PC-3 (cell line): ENCODE measurements at places on chromosomes 5 and 9.

- DNase-seq: no peak
Measured at GRCh38 chr5:31268686-31269085, 75.2 kb downstream of the CDH6 start.

DNA sequence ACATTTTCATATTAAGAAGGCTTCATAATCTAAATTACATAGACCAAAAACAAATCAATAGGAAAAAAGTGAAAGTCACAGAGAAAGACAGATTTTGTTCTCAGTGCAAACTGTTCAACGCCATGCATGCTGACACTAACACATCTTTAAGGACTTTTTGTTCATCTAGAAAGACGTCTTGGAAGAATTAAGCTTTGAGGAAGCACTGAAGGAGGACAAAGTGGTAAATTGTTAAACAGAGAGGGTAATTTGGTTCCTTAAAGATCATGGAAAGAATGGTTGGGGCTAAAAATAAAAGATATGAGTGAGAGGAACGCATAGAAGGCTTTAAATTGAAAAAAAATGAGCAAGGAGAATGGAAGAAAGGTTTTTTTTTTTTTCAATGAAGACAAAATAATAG is 9.1 kb downstream of the MEGF9 start:
- no peak for DNase-seq

DNA sequence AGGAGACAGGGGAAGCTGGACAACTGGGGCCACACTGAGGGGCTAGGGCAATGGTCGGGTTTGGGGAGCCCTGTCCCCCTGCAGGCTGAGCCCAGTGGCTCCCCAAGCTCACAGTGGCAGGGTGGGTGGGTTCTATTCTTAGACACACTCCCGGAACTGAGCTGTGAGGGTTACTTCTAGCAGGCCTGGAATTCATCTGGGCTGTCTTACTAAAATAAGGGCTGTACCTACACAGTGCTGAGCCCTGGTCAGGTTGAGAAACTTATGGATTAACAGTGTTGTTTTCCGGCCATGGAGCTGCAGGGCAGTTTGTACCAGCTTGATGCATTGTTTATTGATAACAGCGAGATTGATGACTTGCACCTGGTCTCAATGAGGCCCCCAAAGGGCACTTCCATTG is 58.8 kb downstream of the C5orf15 start:
- DNase-seq: no peak

DNA sequence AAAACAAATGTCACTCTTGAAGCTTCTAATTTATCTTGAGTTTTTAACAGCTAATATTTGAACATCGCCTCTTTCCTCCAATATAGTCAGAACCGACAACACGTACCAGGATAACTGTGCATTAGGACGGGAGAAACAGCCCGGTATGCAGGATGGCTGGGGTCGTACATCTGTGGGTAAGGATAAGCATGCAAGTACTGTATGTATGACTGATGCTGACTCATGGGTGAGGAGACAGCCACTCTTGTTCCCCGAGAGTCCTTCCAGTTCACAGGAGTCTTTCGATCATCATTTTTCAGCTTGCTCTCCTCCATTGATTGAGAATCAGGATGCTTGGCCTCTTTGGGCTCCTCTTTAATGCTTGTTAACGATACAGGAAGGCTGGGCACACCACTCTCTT is 102.3 kb downstream of the ZNF608 start:
- DNase-seq: peak; percentile 33

DNA sequence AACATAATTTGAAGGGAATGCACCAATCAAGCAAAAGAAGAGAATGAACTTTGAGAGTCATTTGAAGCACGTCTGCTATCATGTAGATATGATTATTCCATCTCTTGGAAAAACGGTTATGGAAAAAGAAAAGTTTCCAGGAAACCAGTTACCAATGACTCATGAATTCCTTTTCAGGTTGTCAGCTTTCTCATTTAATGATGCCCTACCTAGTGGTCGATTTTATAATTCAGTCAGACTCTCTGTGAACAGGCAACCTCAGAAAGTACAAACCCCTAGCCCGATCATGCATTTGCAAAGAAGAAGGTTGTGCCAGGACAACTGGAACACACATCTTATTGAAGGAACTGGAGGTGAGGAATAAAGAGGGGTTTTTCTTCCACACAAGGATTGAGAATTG is 355.1 kb upstream of the GRIA1 start:
- DNase-seq: peak; percentile 39

DNA sequence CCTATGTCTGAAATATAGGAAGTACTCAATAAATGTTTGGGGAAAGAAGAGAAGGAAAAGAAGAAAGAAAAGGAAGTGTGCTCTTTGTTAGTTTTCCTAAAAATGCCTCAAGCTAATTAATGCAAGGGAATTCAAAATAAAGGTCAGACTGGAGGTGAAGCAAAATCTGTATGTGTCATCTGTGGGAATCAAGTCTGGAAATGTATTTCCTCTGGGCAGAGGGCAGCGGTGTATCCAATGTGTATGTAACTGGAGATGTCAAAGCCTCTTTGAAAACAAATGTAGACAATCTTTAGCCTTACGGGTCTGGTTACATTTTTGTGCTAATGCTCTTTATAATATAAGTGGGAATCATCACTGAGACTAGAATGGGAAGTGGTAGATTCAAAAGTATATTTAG is 471.4 kb downstream of the MAN2A1 start:
- peak; percentile 28 for DNase-seq

- DNase-seq: no peak
Measured at GRCh38 chr9:75378036-75378435, 289.7 kb downstream of the OSTF1 start.

DNA sequence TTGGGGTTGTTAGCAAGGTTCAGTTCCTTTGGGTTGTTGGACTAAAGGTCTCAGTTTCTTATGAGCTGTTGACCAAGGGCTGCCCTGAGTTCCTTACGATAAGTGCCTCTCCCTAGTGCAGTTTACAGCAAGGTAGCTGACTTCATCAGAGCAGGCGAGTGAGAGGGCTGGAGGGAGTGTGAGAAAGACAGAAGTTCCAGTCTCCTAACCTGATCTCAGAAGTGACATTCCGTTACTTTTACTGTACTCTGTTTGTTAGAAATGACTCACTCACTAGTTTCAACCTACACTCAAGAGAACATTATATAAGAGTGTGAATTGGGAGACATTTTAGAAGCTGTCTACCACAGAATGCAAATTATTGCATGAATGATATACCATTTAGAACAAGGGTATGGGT is 21.2 kb upstream of the IL31RA start:
- no peak for DNase-seq

- no peak for DNase-seq
Measured at GRCh38 chr9:69222970-69223369, 48.9 kb downstream of the TJP2 start.

DNA sequence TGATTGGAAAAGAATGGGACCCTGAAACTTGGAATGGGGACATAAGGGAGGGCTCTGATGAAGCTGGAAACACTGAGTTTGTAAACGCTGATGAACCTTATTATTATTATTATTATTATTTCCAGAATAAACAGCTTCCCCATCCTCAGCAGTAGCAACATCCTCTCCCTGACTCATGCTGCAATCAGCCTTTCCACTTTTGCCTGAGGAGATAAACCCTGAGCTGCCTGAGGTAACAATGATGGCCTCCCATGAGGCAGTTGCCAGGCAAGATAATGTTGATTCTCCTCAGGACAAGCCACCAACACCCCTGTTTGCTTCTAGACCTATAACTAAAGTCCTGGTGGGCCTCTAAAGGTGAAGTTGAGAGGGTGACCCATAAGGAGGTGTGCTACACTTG is 139.2 kb upstream of the ATP10B start:
- DNase-seq: no peak

GRCh38 chr5:108146222-108146621 is 235.7 kb downstream of the FBXL17 start:
- DNase-seq: no peak

- DNase-seq: no peak
Measured at GRCh38 chr9:111063332-111063731, 25.1 kb upstream of the LPAR1 start.

- DNase-seq: no peak
Measured at GRCh38 chr5:141816598-141817399, 61.4 kb downstream of the PCDH1 start.

DNA sequence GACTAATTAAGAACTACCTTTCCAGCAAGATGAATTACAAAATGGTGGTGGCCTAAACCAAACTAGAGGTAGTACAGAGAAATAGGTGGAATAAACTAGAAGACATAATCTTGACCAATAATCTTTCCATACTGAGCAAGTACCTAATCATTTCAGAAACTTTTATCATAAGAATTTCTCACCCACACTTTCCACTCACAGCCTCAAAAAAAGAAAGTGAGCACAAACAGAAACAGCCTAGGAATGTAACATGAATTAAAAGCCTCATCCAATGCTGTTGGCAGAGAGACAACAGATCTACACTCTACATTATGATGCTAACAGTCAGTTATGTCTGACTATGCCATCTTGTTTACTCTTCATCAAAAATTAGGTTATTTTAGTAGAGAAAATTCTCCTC is 1.3 kb downstream of the RNF38 start:
- DNase-seq: no peak

- no peak for DNase-seq
Measured at GRCh38 chr9:34982361-34982760, 7.2 kb upstream of the DNAJB5 start.
